Uterus (tissue), 4 donors: ENCODE measurements at places on chromosomes 1 and 21. TPM values are rescaled to one million over a fixed set of nuclear protein-coding genes. Genes with fewer than 3 reads are reported as not detected.

DNA sequence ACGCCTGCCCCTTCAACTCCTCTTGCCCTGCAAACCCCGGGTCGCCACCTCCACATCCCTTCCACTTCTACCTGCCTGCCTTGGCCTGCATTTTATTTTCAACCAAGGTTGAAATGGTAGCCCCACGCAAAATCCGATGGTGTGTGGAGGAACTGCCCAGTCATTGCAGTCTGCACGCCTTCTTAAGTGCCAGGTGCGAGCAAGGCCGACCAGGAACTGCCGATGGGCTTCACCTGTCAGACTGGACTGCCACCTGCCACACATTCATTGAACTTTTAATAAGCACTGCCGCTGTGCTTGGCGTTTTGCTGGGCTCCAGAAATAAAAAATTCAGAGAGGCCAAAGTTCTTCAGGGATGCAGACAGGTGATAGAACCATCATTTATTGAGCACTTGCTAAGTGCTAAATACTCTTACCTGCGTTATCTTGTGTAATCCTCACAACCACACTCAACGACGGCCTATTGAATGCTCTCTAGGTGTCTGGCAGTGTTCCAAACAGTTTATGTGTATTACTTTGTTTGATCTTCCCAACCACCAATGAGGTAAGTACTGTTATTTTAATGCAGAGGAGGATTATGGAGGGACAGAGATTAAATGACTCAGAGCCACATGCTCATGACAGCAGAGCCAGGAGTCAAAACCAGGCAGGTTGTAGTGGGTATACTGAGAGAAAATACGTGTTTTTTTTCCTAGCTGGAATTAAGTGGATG lies 36.2 kb downstream of the CACHD1 start:
- peak overlapping the region; percentile 66 for H3K27ac ChIP-seq
- no peaks in the 10 kb centered on the region for H3K36me3 ChIP-seq
- peak overlapping the region; percentile 32 for H3K4me3 ChIP-seq
- H3K4me1 ChIP-seq: peaks cover 4% of the 10 kb centered on the region
- DNase-seq: peak; percentile 17
- no peaks in the 10 kb centered on the region for H3K27me3 ChIP-seq

- no peaks in the 10 kb centered on the region for H3K27me3 ChIP-seq
- no peak for DNase-seq
- no peaks in the 10 kb centered on the region for H3K36me3 ChIP-seq
- no peak overlapping the region for H3K4me3 ChIP-seq
- H3K27ac ChIP-seq: no peak overlapping the region
Observed at GRCh38 chr1:230288641-230289349, 137.3 kb downstream of the PGBD5 start.

- no peak overlapping the region for H3K27ac ChIP-seq
- no peak for DNase-seq
- H3K27me3 ChIP-seq: no peaks in the 10 kb centered on the region
- no peaks in the 10 kb centered on the region for H3K36me3 ChIP-seq
Observed at GRCh38 chr1:46309401-46310159, 6.1 kb downstream of the UQCRH start.

- no peak for DNase-seq
- no peak overlapping the region for H3K27ac ChIP-seq
- H3K4me3 ChIP-seq: no peak overlapping the region
- H3K36me3 ChIP-seq: no peaks in the 10 kb centered on the region
- H3K27me3 ChIP-seq: no peaks in the 10 kb centered on the region
Observed at GRCh38 chr1:87678266-87678665, 349.6 kb downstream of the LMO4 start.

DNA sequence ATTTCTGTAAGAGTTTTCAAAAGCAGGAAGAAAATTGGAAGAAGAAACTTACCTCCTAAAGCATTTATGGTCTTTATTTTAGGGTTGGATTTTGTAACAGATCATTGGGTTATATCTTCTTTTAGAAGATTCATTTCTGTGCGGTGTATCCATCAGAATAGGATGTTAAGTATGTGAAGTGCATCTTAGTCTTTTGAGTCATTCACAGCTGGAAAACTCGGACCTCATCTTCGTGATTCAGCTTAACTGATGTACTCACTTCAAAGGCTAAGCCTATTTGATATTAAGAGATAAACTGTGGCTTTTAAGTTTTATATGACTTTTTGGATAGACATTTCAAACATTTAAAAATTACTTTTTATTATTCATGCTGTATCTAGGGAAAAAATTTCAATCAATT lies 56.3 kb downstream of the GIPC2 start:
- H3K4me1 ChIP-seq: no peaks in the 10 kb centered on the region
- no peak for DNase-seq
- H3K27me3 ChIP-seq: no peaks in the 10 kb centered on the region

- no peaks in the 10 kb centered on the region for H3K36me3 ChIP-seq
- peak overlapping the region; percentile 6 for H3K27ac ChIP-seq
- DNase-seq: no peak
- H3K4me1 ChIP-seq: no peaks in the 10 kb centered on the region
- no peaks in the 10 kb centered on the region for H3K27me3 ChIP-seq
- no peak overlapping the region for H3K4me3 ChIP-seq
Observed at GRCh38 chr1:171590022-171590421, 32.0 kb upstream of the MYOCOS start.

DNA sequence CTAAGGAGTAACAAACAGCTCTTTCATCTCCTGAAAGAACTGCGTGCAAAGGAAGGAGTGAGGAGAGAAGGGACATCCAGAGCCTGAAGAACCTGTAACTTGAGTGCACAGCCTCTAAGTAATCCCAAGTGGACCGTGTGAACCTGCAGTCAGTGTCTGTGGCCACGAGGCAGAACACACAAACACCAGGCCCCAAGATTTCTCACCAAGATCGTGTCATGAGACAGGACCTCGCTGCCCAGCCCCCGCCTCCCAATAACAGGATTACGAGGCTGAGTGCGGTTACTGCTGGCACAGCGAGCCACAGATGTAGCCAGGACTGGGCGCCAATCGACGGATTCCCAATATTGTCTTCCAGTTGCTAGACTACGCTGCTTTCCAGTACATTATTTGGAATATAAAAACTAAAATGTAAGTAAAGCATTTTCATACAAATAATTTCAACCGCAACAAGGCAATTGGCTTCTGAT lies 101.3 kb upstream of the SLC25A33 start:
- H3K36me3 ChIP-seq: no peaks in the 10 kb centered on the region
- H3K27ac ChIP-seq: peak overlapping the region; percentile 81
- H3K27me3 ChIP-seq: no peaks in the 10 kb centered on the region
- H3K4me1 ChIP-seq: peaks cover 13% of the 10 kb centered on the region
- no peak overlapping the region for H3K4me3 ChIP-seq
- DNase-seq: peak; percentile 52

- DNase-seq: no peak
- H3K4me1 ChIP-seq: no peaks in the 10 kb centered on the region
- no peaks in the 10 kb centered on the region for H3K27me3 ChIP-seq
- H3K36me3 ChIP-seq: no peaks in the 10 kb centered on the region
- H3K27ac ChIP-seq: no peak overlapping the region
Observed at GRCh38 chr1:232252546-232253118, 377.3 kb downstream of the SIPA1L2 start.

GRCh38 chr1:119781434-119782210 lies 12.9 kb upstream of the HMGCS2 start:
- H3K4me3 ChIP-seq: no peak overlapping the region
- no peaks in the 10 kb centered on the region for H3K27me3 ChIP-seq
- no peaks in the 10 kb centered on the region for H3K36me3 ChIP-seq

GRCh38 chr21:38236232-38236631 lies 20.6 kb upstream of the KCNJ15 start:
- DNase-seq: no peak
- H3K4me3 ChIP-seq: no peak overlapping the region
- H3K27ac ChIP-seq: no peak overlapping the region
- no peaks in the 10 kb centered on the region for H3K4me1 ChIP-seq

DNA sequence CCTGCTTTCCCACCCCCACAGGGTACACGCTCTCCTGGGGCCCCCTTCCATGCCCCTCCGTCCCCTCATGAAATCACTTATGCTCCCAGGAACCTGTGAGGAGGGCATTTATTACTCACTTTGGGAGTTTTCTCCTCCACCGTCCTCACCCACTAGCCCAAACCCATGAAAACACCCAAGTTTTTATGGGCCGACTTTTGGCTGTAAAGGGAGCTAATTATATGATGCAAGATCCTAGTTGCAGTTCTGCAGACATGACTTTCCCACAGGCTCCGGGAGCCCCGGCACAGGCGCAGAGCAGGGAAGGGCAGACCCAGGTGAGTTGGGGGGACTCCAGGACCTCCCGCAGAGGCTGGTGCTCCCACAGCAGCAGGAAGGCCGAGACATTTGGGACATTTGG lies 29.7 kb downstream of the EPHA2 start:
- no peaks in the 10 kb centered on the region for H3K27me3 ChIP-seq
- peaks cover 10% of the 10 kb centered on the region for H3K4me1 ChIP-seq
- peak overlapping the region; percentile 72 for H3K27ac ChIP-seq
- H3K36me3 ChIP-seq: no peaks in the 10 kb centered on the region

GRCh38 chr21:33578214-33578613 lies 10.3 kb downstream of the DONSON start:
- no peaks in the 10 kb centered on the region for H3K27me3 ChIP-seq
- no peak overlapping the region for H3K4me3 ChIP-seq
- no peaks in the 10 kb centered on the region for H3K36me3 ChIP-seq
- no peaks in the 10 kb centered on the region for H3K4me1 ChIP-seq
- H3K27ac ChIP-seq: no peak overlapping the region

- H3K4me1 ChIP-seq: no peaks in the 10 kb centered on the region
- DNase-seq: no peak
- H3K4me3 ChIP-seq: no peak overlapping the region
- no peaks in the 10 kb centered on the region for H3K36me3 ChIP-seq
Observed at GRCh38 chr1:89652373-89652772, 19.5 kb downstream of the LRRC8C start.

DNA sequence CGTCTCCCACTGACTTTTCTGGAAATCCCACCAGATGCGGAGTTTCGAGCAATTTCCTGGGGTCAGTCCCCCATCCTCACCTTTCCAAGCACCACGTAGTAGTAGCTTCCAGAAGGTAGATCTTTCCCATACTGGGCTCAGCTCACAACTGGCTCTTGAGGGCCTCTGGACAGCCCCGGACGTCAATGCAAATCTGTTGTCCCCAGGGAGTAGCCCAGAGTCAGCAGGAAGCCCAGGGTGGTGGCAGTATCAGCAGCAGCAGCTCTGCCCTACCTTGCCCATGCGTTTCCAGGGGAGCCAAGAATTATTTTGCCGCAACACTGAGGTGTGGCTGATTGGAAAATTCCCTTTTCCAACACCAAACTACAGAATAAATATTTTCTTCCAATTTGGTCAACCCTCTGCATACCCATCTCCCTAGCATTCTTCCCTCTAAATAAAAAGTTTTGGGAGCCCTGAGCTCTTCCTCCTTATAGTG lies 70.3 kb downstream of the CD46 start:
- H3K27ac ChIP-seq: peak overlapping the region; percentile 97
- no peaks in the 10 kb centered on the region for H3K27me3 ChIP-seq
- H3K36me3 ChIP-seq: no peaks in the 10 kb centered on the region
- H3K4me3 ChIP-seq: peak overlapping the region; percentile 90
- DNase-seq: no peak
- H3K4me1 ChIP-seq: peaks cover 34% of the 10 kb centered on the region

DNA sequence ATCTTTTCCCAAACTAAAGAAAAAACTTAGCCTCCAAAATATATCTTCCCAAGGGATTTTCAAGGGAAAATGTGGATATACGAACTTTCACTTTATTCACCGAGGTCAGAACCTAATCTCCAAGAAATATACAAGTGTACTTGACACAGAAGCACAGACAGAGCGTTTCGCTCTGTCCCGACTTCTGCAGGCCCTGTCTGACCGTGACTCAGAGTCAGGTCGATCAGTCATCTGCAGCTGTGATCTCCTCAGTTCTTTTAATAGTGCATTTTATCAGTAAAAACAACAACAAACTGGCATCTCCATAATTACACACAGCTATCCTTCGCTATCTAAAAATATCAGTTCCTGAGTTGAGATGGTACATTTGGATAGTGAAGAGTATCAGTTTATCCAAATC lies 226.6 kb downstream of the TM2D1 start:
- no peaks in the 10 kb centered on the region for H3K27me3 ChIP-seq
- H3K4me1 ChIP-seq: no peaks in the 10 kb centered on the region
- H3K27ac ChIP-seq: no peak overlapping the region

GRCh38 chr21:36203603-36203889 lies 46.9 kb downstream of the DOP1B start:
- no peaks in the 10 kb centered on the region for H3K27me3 ChIP-seq
- no peaks in the 10 kb centered on the region for H3K4me1 ChIP-seq
- H3K27ac ChIP-seq: no peak overlapping the region
- H3K36me3 ChIP-seq: no peaks in the 10 kb centered on the region

DNA sequence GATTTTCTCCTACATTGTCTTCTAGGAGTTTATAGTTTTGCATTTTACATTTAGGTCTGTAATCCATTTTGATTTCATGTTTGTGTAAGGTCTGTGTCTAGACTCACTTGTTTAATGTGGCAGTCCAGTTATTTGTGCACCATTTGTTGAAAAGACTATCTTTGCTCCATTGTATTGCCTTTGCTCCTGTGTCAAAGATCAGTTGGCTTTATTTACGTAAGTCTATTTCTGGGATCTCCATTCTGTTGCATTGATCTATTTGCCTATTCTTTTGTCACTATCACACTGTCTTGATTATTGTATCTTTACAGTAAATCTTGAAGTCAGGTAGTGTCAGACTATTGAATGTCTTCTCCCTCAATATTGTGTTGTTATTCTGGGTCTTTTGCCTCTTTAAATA lies 49.7 kb upstream of the RGS2 start:
- no peak for DNase-seq
- no peak overlapping the region for H3K4me3 ChIP-seq
- no peak overlapping the region for H3K27ac ChIP-seq
- H3K27me3 ChIP-seq: no peaks in the 10 kb centered on the region
- H3K36me3 ChIP-seq: no peaks in the 10 kb centered on the region

DNA sequence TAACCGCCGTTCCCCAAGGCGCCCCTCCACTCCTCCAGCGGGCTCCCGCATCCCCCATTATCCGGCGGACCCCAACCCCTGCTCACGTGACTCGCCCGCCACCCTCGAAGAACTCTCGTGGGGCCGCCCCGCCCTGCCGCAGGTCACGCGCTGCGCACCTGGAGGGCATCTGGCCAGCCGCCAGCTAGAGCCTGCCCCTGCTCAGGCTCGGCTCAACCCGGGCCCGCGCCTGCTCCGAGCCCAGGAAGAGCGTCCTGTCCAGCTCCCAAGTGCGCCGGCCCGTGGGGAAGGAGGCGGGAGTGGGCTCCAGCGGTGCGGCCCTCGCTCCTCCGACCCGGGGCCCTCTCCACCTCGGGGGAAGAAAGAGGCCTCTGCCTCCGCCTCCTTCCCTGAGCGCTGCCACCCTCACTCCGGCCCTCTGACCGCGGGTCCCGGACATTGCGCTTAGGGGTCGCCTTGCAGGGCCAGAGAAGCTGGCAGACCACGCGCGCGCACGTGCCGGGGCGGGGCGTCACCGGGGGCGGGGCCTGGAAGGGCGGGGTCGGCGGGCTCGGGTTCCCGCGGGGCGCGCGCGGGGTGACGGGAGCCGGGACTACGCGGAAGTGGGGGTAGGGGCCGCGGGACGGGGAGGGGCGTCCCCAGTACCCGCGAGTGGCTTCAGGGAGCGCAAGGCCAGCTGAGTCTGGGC lies 28.4 kb downstream of the HMGN2 start:
- peak; percentile 90 for DNase-seq
- no peaks in the 10 kb centered on the region for H3K4me1 ChIP-seq
- H3K27ac ChIP-seq: peak overlapping the region; percentile 91
- no peaks in the 10 kb centered on the region for H3K27me3 ChIP-seq
- peak overlapping the region; percentile 67 for H3K4me3 ChIP-seq

The COP1 gene
- 57.9 TPM for total RNA-seq

The PSEN2 gene
- 31.3 TPM for total RNA-seq

The BCAN gene
- total RNA-seq: 2.3 TPM

The TRIM46 gene
- total RNA-seq: 1.5 TPM

The NHLH2 gene
- total RNA-seq: not detected

The TFF2 gene
- total RNA-seq: not detected

The LCE3E gene
- total RNA-seq: not detected

The KCNJ9 gene
- not detected for total RNA-seq
